Amniotic epithelial cell (primary cell): ENCODE measurements at places on chromosomes 12 and 14.

DNA sequence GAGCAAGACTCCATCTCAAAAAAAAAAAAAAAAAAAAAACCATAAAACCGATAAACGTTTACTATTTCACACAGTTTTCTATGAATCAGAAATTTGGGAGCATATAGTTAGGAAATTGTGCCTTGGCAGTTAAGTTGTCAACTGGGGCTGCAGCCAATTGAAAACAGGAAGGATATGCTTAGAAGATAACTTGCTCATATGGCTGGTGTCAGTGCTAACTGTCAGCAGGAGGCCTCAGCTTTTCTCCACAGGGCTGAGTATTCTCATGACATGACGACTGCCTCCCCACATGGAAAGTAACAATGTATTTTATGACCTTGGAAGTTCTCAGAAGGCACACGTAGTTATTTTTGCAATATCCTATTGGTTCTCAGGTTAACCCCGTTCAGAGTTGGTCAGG lies 29.6 kb upstream of the OR5AU1 start:
- DNase-seq, result no peak

DNA sequence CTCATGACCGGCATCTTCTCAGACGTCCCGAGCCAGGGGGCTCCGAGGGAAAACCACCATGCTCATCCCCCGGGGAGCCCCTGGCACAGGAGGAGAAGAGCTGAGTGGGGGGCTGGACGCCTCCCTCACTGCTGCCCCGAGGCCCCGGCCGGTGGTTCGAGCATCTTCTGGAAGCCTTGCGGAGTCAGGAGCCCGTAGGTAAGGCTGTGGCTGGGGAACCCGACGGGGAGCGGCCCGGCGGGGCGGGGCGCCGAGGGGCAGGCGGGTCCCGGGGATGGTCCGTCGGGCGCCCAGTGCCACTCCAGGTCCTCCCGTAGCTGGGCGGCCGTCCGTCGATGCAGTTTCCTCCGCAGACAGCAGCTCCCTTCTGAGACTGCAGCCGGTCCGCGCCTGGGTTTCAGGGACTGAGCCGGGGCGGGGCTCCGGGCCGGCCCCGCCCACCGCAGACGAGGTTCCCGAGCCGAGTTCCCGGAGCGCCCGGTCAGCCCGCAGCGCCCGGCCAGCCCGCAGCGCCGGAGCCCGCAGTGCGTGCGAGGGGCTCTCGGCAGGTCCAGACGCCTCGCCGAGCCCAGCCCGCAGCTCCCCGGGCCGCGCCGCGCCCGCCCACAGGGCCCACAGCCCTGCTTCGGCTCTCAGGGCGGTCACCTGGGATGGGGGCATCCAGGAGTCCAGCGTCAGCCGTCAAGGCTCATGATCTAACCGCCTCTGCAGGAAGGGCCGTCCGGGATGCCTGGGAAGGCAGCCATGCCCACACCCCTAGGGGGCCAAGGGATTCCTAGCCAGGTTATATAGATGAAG lies at the start of gene PGF:
TSS of gene PGF (minus strand) at position 369 of the 798 bp plus-strand sequence. CDS start at position 14, 355 bp downstream.
- no peak for DNase-seq

GRCh38 chr12:48151103-48151771 lies 6.1 kb downstream of the ASB8 start:
- DNase-seq, result no peak

- no peak for DNase-seq
Measured at GRCh38 chr12:17478908-17479673, 610.9 kb downstream of the RERGL start.

DNA sequence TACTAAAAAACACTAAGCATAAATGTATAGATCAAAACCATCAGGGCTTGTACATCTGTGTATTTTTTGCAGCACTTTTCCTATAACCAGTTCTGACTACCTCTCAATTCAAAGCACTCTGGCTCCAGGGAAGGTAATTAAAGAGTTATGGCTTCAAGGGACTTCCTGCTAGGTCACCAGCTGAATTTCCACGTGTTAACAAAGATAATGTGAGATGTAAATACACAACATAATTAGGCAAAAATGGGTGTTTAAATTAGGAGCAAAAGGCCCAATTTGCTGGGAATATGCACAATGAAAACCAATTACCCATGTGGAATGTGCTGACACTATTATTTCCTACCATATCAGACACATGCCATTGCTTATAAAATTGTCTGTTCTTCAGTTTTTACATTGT lies 513.4 kb upstream of the FLRT2 start:
- no peak for DNase-seq

DNA sequence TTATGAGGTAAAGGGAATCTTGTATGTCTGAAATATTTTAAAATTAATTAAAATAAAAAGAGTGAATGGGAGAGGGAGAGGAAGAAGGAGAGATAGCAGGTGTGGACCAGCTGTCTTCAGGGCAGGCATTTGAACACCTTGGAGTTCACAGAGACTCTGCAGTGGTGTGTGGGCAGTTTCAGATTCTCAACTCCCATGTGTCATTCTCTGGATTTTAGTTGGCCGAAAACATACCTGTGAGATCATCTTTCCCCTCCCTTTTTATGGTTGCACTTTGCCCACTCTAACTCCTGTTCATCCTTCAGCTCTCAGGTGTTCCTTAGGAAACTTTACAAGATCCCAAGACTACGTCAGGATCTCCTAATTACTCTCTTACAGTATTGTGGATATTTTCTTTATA lies 108.1 kb downstream of the ERC1 start:
- no peak for DNase-seq

GRCh38 chr12:54195737-54196347 lies 7.1 kb upstream of the SMUG1 start:
- peak; percentile 90 for DNase-seq

GRCh38 chr12:84502907-84503787 lies 409.5 kb downstream of the SLC6A15 start:
- DNase-seq, result peak; percentile 63

DNA sequence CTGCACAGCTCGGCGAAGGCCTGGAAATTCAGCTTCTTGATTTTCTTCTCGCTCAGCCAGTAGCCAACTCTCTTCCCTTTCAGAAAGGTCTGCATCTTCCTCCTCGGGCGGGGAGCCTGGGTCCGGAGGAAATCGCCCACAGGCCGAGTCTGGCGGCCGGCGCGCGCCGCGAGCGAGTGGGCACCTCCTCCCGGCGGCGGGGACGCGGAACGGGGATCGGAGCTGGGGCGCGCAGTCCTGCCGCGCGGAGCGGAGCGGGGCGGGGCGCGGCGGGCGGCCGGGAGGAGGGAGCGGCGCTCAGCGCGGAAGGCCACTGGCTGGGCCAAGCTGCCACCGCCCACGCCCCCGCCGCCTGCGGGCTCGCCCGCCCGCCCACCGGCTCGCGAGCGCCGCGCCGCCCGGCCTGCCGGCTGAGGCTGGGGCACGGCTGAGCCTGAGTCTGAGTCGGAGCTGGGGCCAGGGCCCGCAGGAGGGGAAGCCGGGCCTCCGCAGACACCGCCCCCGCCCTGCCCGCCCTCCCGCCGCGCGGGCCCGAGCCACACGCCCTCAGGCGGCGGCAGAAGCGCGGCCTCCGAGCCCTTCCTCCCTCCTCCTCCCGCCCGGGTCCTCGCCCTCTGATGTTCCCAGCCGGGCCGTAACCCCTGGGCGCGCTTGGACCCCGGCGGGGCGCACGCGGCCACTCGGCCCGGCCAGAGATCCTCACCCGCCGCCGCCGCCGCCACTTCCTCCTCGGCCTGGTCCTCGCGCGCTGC lies 480 bp downstream of the ITPK1 start:
- peak; percentile 73 for DNase-seq

DNA sequence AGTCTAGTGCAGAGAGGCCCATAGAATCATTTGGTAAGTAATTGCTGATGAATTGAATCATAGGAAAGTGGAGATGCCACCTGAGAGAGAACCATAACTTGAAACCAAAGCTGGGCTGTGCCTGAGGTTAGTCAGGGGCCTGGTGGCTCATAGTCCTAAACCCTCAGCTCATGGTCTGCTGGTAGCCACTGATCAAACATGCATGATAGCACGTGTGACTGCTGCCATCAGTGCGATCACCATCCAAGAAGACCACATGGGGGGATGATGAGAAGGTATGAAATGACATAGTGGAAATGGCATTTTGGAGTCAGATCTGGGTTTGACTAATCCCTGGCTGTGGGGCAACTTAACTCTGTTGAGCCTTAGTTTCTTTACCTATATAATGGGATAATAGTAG lies 190.5 kb downstream of the CACNA1C start:
- no peak for DNase-seq

DNA sequence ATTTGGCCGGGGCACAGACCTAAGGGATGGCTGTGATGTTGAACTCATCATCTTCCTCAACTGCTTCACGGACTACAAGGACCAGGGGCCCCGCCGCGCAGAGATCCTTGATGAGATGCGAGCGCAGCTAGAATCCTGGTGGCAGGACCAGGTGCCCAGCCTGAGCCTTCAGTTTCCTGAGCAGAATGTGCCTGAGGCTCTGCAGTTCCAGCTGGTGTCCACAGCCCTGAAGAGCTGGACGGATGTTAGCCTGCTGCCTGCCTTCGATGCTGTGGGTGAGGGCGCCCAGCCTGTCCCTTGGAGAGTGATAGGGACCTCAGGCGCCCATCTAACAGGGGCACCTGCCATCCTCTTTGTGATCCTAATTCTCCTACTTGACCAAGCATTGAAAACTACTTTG lies 12.4 kb downstream of the OAS3 start:
- DNase-seq, result no peak

DNA sequence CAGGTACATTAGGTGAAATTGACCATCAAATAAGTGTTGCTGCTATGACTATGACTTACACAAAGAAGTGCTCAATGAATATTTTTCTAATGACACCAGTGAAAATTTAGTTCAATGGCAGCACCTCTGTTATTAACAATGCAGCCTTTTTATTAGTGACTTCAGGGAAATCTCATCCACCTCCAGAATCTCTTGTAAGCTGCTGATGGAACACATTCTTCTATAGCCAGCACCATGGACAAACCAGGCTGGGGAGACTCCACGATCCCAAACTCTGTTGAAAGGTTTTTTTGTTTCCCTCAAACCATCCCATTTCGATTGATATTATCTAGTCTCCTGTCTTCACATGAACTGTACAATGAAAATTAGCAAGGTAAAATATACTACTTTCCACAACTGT lies 265.9 kb downstream of the ITPR2 start:
- DNase-seq, result no peak

- peak; percentile 99 for DNase-seq
Measured at GRCh38 chr12:124428136-124428791, 133.4 kb downstream of the RFLNA start.

DNA sequence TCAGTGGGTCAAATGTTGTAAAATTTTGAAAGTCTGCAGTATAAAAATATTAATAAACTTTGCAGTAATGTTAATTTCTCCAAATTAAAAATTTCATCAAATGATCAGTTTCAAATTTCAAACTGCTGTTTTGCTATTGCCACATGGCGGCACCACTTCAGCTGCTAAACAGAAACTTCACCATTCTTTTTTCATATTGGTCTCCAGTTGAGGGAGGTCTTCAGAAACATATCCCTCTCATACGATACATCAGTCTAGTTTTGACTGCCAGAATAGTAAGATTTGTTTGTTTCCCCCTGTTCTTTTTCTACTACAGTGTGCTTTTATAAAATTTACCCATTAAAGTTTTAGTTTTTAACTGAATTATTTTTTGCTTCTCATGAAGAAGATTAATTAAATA lies 4.2 kb upstream of the TRHDE start:
- no peak for DNase-seq

- DNase-seq, result no peak
Measured at GRCh38 chr12:130286041-130286440, 51.6 kb upstream of the PIWIL1 start.

DNA sequence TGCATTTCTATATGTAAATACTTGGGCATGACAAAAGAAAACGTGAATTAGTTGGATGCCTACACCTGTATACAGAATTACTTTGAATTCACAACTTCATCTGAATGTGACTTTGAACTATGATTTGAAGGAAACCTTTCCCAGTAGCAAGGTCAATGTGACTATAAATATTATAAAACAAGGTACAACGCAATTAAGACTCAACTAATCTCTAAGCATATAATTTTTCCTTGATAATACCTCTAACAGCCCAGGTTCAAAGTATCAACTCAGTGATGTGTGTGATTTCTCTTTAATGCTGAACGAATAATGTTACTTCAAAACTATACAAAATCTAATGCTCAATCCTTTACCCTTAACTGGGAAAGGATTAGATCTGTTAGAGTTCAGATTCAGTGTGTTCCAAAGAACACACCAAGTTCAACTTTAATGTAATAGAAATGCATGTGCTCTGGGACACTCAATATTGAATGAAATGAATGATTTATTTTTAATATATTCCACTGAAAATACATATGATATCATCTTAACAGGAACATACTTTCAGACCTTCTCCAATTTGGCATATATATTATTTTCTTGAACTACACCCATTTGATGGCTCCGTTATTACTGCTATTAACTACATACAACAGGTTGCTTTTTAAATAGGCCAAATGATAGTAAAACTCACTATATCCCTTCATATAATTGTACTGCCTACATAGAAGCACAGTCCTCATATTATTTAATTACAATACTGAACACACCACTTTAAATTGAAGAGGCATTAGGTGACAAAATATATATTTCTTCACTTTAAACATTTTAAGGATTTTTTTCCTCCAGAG lies 40.1 kb upstream of the MTERF2 start:
- DNase-seq, result no peak

- no peak for DNase-seq
Measured at GRCh38 chr14:68539241-68539737, 253.6 kb downstream of the ZFP36L1 start.

GRCh38 chr12:30979371-30980259 lies 53.1 kb downstream of the TSPAN11 start:
- no peak for DNase-seq

- DNase-seq, result no peak
Measured at GRCh38 chr12:81811061-81811777, 52.1 kb upstream of the PPFIA2 start.

- no peak for DNase-seq
Measured at GRCh38 chr14:94826774-94827173, 56.9 kb upstream of the GSC start.

- no peak for DNase-seq
Measured at GRCh38 chr14:104399432-104400155, 180.0 kb upstream of the C14orf180 start.

GRCh38 chr12:121476477-121476876 lies 76.6 kb downstream of the RNF34 start:
- DNase-seq, result no peak

GRCh38 chr14:86442135-86442534 lies 912.2 kb downstream of the FLRT2 start:
- no peak for DNase-seq

DNA sequence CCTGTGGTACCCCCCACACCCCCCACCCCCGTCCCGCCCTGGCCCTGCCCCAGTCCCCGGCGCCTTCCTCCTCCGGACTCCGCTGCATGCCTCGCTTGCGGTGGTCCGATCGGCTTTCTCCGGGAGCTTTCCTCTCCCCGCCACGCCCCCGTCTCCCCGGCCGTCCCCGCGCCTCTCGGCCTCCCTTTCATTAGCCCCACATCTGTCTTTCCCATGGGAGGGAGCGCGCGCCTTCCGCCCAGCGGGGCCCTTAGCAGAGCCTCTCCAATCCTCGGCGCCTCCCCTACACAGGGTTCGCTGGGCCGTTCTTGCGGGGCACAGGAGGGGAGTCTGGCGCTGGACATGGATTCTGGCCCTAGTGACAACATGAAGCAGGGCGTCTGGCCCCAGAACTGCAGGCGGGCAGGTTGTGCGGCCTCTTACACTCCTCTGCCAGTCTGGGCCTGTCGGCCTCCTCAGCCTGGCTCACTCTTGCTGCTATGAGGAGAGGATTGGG lies 1.5 kb upstream of the EFS start:
- DNase-seq, result peak; percentile 14
